BJ (cell line): ENCODE measurements at places on chromosomes 1 and 21. TPM values are rescaled to one million over a fixed set of nuclear protein-coding genes. Genes with fewer than 3 reads are reported as not detected.

The TPTE gene
- not detected in 2 replicates for polyA plus RNA-seq

The BLACAT1 gene
- polyA plus RNA-seq, result 0.02 TPM in 1 of 2 replicates, not detected in the other

The VHLL gene
- not detected in 2 replicates for polyA plus RNA-seq

The CACNA1E gene
- not detected in 2 replicates for polyA plus RNA-seq

The FAM3B gene
- not detected in 2 replicates for polyA plus RNA-seq

The LCE1B gene
- polyA plus RNA-seq, result not detected in 2 replicates

The EDARADD gene
- 0.05 TPM in 1 of 2 replicates, not detected in the other for polyA plus RNA-seq

The BNIPL gene
- polyA plus RNA-seq, result 0.18 and 0.31 TPM in 2 replicates

The SYCP1 gene
- polyA plus RNA-seq, result not detected in 2 replicates

The CD5L gene
- polyA plus RNA-seq, result not detected in 2 replicates

The WNT2B gene
- 2.0 and 3.1 TPM in 2 replicates for polyA plus RNA-seq

The ALG14 gene
- 2.3 and 4.4 TPM in 2 replicates for polyA plus RNA-seq

The CFAP74 gene
- polyA plus RNA-seq, result not detected in 2 replicates

The CA14 gene
- not detected in 2 replicates for polyA plus RNA-seq

The DVL1 gene
- polyA plus RNA-seq, result 16.2 and 23.6 TPM in 2 replicates

The F5 gene
- polyA plus RNA-seq, result not detected in 2 replicates

The PODN gene
- 54.5 and 107 TPM in 2 replicates for polyA plus RNA-seq

The MAN1C1 gene
- 0.98 and 1.1 TPM in 2 replicates for polyA plus RNA-seq

The BEND5 gene
- not detected in 2 replicates for polyA plus RNA-seq

The EFNA3 gene
- polyA plus RNA-seq, result 1.4 and 1.8 TPM in 2 replicates

The TRMT13 gene
- 6.2 and 14.0 TPM in 2 replicates for polyA plus RNA-seq
